Stimulated activated CD4-positive, alpha-beta T cell treated with anti-CD3 and anti-CD28 coated beads, Interleukin-1b, Interleukin-23, amount 100 ng/mL, for 1 hour (primary cell): ENCODE measurements at places on chromosomes 2 and 18.

GRCh38 chr2:10058251-10059015 is 15.1 kb downstream of the KLF11 start:
- DNase-seq: no peak

DNA sequence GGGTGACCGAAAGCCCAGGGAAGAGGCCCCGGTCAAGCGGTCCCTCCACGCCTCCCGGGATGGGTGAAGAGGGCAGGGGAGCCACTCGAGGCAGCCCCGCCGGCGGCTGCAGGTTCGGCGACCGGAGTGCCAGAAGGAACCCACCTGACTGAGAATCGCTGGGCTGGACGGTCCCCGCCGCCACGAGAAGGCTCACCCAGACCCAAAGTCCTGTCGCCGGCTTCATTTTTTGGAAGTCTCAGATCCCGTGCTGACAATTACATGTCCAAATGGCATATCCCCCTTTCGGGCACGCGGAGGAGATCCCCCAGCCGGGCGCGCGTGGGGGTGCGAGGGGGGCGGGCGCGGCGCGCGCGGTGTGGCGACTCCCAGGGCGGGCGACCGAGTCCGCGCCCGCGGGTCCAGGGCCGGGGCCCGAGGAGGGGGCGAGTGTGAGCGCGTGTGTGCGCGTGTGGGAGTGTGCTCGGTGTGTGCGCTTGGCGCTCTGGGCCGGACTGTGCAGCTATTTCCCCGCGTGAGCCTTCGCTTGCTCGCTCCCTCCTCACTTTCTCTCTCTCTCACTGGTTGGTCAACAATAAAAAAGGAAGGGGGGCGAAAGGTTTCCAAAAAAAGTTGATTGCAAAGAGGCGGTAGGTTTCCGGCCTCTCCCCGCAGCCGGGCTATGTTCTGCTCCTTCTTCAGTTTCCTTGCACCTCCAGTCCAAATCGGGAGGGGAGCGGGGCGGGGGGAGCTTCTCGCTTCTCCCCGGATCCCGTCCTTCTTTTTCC is at the start of gene ERBB4:
TSS of gene ERBB4 (minus strand) at position 498 of the 767 bp plus-strand sequence. CDS start at position 226, 272 bp downstream.
- DNase-seq: no peak

- no peak for DNase-seq
Measured at GRCh38 chr2:162301877-162302276, 16.6 kb downstream of the IFIH1 start.

- no peak for DNase-seq
Measured at GRCh38 chr2:44691174-44691785, 250.2 kb upstream of the SIX3 start.

- DNase-seq: no peak
Measured at GRCh38 chr18:58209326-58209725, 165.3 kb downstream of the NEDD4L start.

- no peak for DNase-seq
Measured at GRCh38 chr2:30225131-30225762, 6.1 kb upstream of the LBH start.
